ENCODE measurements at places on chromosomes 2 and 18.

- no peak for DNase-seq
Observed at GRCh38 chr2:206323486-206323885, 49.0 kb downstream of the ZDBF2 start.

- DNase-seq, result no peak
Observed at GRCh38 chr2:16652296-16653082, 13.1 kb downstream of the CYRIA start.

DNA sequence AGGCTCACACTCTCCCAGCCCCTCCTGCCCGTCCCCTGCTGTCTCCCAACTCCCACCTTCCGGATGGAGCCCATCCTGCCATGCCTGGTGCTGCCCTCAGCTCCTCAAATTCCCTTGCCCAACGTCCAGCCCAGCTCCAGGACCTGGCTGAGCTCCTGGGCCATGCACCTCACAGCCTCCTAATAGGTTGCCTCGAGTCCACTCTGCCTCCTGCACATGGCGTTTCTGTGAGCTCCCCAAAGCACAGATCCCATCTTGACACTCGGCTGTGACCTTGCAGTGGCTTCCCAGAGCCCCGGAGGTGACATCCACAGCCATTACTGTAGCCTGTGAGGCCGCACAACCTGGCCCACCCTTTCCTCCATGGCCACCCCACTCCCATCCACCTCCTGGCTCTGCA, 191.9 kb upstream of the SALL3 start:
- DNase-seq, result no peak

GRCh38 chr2:10846110-10846861, 33.7 kb upstream of the PDIA6 start:
- no peak for DNase-seq

- no peak for DNase-seq
Observed at GRCh38 chr2:178412047-178412446, 38.9 kb downstream of the PRKRA start.

- DNase-seq, result no peak
Observed at GRCh38 chr18:75390854-75391253, 36.6 kb downstream of the SMIM21 start.

DNA sequence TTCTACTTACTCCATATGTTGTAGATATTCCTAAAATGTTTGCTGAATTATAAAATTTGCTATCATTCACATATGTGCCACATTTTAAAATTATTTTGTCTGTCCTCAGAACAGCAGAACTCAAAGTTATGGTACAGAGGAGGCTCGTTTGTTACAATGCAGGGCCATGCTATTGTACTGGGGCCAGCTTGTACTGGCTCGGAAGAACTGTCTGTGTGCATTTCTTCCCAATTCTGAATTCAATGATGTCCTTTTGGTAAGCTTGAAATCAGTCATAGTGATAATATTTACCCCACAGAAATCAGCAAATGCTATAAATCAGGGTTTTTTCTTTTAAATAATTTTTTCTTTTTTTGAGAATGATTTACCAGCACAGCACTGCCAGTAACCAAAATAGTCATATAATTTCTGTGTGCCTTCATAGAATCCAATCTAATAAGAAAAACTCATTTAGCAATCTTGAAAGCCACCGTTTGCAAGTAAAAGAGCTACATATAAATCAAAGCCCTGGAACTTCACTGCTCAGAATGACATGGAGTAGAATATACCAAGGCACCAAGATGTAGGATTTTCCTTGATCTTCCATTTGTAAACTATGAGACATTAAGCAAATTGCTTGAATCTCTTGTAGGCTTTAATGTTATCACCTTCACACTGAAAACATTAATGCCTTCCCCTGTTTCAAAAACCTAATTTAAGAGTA, 90.7 kb upstream of the EPHA4 start:
- no peak for DNase-seq

- no peak for DNase-seq
Observed at GRCh38 chr2:11814979-11815510, 68.6 kb downstream of the LPIN1 start.

- DNase-seq, result no peak
Observed at GRCh38 chr2:8263901-8264300, 418.0 kb upstream of the ID2 start.

DNA sequence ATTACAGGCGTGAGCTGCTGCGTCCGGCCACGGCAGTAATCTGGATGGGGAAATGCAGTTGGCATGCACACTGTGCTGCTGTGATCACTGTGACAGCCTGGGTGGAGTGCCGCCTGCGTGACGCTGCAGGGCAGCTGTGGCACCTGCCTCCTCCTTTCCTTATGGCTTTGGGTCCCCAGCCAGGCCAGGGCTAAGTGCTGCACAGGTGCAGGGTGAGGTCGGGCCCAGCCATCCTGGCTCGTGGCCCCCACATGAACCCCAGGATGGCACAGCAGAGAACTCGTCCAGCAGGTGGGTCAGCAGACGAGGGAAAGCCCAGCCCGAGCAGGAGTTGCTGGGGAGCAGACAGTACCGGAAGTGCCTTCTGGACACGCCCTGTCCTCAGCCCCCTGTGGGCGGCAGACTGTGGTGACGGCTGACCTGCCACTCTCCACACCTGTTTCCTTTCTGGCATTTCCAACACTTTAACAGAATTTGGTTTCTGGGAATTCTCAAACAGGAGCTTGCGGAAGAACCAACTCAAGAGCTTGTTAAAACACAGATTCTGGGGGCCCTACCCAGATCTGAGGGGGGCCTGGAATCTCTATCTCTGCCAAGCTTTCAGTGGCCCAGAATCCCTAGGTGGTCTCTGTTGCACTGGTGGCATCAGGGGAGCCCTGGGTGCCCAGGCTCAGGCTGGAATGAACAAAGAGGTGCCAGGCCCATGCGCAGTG, 16.9 kb downstream of the HS1BP3 start:
- DNase-seq, result no peak

- DNase-seq, result no peak
Observed at GRCh38 chr2:119064567-119064966, 94.0 kb downstream of the C1QL2 start.

DNA sequence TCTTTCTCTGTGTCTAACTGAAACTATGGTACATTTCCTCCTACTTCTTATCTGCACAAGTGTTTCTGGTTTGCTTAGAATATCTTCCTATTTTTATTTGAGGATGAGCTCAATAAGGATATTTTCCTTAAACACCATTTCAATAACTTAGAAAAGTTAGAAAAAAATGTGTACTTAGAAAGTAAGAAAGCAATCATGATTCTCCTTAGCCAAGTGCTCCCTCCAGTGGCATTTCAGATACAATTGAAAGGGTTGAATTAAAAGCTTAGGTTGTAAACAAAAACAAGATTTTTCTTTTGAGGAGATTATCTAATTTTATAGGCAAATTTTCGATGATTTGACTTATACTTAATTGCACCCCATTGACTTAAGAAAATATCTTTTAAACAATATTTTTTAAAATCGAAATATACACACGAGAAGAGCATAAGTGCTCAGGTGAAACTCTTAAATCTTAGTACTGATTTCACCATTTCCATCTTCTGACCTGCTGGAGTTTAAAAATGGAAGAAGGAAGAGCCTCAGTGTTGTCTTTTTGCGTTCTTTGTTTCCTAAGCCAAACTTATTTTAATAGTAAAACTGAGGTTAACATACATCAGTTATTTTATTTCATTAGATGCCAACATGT, 26.9 kb downstream of the C18orf63 start:
- DNase-seq, result no peak

DNA sequence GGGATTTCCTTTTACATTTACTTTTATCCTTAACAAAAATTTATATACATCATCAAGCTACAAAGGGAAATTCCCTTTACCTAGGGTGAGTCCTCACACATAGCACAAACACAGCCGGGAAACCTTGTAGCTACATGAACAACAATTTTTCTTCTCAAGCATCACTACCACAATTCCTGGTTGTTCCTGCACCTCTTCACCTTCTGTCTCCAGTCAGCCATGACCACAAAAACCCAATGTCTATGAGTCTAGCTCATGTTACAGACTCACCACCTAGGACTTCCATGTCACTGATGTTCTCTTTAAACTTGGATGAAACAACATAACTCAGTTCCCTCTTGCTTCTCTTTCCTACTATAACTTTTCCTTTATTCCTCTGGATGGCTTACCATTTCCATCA, 460.4 kb downstream of the MBD2 start:
- no peak for DNase-seq

- DNase-seq, result no peak
Observed at GRCh38 chr2:72198532-72199241, 51.0 kb upstream of the CYP26B1 start.

GRCh38 chr18:75654851-75655751, 227.6 kb upstream of the SMIM21 start:
- no peak for DNase-seq

- no peak for DNase-seq
Observed at GRCh38 chr2:99890568-99891427, 251.6 kb downstream of the AFF3 start.

GRCh38 chr2:105865222-105865913, 120.7 kb downstream of the NCK2 start:
- DNase-seq, result no peak

GRCh38 chr2:196586511-196586991, 53.0 kb upstream of the CCDC150 start:
- DNase-seq, result no peak

DNA sequence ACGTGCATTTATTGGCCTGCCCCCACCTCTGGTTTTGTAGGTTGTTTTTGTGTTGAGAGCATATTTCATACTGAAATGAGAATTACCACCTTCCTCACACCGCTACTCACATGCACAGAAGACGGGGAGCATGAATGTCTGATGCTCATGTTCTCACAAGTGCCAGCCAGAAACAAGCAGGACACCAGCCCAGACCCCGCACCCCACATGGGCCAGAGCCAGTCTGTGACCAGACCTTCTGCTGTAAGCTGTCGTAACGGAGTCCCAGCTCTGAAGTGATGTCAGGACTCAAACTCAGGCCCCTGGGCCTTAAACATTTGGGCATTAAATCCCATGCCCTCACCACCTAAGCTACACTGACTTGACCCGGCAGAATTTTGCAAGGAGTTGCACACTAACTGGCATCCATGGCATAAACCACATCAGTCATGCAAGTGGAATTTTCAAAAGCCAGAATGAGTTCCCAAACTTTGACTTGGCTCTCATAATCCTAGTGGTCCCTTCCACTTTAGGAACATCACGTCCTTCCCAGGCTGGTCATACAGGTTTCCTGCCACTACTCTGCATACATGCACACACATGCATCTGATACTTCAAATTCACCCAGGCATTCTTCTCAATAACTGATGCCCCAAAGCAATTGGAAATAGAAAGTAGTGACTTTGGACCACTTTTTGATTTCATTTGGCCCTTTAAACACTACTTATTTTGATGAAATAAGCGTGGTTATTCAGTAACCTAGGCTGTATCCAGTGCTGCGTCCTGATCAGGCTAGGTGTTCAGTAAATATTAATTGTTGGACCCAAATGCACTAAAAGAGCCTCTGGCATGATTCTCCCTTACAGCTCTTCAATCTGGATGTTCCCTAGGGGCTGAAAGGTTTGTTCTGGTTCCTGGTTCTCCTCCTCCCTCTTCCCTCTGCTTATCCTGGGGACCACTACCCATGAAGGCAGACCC, 223.1 kb upstream of the ID2 start:
- no peak for DNase-seq

DNA sequence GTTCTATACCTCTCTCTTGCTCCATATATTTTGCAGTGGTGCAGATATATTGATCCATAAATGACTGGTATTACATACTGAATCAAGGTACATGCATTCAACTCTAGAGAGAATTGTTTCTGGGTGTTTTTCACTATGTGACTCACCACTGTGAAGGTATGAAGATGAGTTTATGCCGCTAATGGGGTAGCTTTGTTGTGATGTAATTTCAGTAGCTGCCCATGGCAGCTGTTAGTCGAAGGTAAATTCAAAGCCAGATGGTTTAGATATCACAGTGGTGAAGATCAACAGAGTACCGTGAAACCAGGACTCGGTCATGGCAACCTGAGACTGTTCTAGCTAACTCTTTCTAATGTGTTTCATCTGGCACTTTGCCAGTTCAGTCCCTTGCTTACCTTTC, 50.4 kb downstream of the PKP4 start:
- no peak for DNase-seq

GRCh38 chr2:234092344-234092743, 41.8 kb downstream of the SPP2 start:
- no peak for DNase-seq

- no peak for DNase-seq
Observed at GRCh38 chr2:59745085-59745484, 808.4 kb downstream of the BCL11A start.

GRCh38 chr2:128245813-128246212, 72.9 kb downstream of the HS6ST1 start:
- DNase-seq, result no peak

- DNase-seq, result no peak
Observed at GRCh38 chr18:76412818-76413565, 82.0 kb downstream of the ZNF516 start.
